Esophagus squamous epithelium (tissue), 5 donors: ENCODE measurements at places on chromosomes 2 and 18. TPM values are rescaled to one million over a fixed set of nuclear protein-coding genes. Genes with fewer than 3 reads are reported as not detected.

Gene VWC2L
- total RNA-seq = not detected

Gene LRRC30
- not detected for total RNA-seq

GRCh38 chr2:128269063-128269989, 49.3 kb downstream of the HS6ST1 start:
- peaks cover 5% of the 10 kb centered on the region for H3K36me3 ChIP-seq
- DNase-seq = no peak
- H3K27me3 ChIP-seq = no peaks in the 10 kb centered on the region
- no peak overlapping the region for H3K4me3 ChIP-seq
- H3K27ac ChIP-seq = no peak overlapping the region

- no peak overlapping the region for H3K27ac ChIP-seq
- peaks cover 8% of the 10 kb centered on the region for H3K4me1 ChIP-seq
- DNase-seq = no peak
- no peak overlapping the region for H3K4me3 ChIP-seq
- H3K27me3 ChIP-seq = no peaks in the 10 kb centered on the region
Measured at GRCh38 chr2:8281950-8282857, 399.7 kb upstream of the ID2 start.

- H3K4me1 ChIP-seq = no peaks in the 10 kb centered on the region
- H3K36me3 ChIP-seq = peaks cover 23% of the 10 kb centered on the region
- no peak for DNase-seq
- H3K4me3 ChIP-seq = no peak overlapping the region
- H3K27ac ChIP-seq = no peak overlapping the region
- H3K27me3 ChIP-seq = no peaks in the 10 kb centered on the region
Measured at GRCh38 chr2:65092791-65093190, 36.6 kb downstream of the CEP68 start.
